ENCODE measurements at places on chromosomes 5 and 9.

- no peak for DNase-seq
Measured at GRCh38 chr9:116479056-116479544, 208.0 kb upstream of the TRIM32 start.

DNA sequence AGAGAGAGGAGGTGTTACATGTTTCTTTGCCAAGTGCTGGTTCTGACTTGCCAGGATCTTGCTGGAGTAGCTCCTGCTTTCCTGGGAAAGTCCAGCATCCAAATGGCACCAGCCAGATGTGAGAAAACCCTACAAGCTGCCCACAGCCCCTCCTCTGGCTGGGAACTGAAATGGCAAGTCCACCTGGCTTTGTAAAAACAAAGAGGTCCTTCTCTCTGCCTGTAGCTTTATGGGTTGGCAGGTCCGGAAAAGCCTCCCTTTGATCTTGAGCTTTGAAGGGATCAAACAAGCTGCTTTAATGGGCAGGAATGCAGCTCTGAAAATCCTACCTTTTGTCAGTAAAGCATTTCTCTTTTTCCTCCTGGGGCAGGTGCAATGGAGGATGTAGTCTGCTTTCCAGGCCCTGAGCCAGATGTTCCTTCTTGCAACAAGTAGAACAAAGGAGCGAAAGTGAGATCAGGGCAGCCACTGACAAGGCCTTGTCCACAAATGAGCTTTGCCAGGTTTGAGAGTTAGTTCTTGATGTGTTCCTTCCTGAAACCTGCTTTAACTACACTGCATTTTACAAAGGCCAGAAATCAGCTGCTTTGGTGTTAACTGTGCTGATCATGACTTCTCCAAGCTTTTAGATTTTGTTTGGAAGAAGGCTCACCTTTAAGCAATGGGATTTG is 456.7 kb downstream of the ZNF608 start:
- no peak for DNase-seq

DNA sequence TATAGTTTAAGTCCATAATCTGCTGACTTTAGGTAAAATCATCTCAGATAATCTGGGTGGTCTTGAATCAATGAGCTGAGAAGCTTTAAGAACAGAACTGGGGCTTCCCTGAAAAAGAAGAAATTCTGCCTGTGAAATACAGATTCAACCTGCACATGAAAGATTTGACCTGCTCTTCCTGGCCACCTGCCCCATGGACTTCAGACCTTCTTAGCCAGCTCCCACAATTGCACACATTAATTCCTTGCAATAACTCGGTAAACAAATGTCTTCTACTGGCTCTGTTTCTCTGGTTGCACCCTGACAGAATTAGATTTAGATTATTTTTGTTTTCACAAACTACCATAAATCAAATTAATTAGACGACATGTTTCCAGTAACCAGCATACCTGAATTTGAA is 2117.9 kb upstream of the C9orf72 start:
- DNase-seq, result no peak

- DNase-seq, result no peak
Measured at GRCh38 chr9:125982798-125983406, 235.7 kb downstream of the PBX3 start.

DNA sequence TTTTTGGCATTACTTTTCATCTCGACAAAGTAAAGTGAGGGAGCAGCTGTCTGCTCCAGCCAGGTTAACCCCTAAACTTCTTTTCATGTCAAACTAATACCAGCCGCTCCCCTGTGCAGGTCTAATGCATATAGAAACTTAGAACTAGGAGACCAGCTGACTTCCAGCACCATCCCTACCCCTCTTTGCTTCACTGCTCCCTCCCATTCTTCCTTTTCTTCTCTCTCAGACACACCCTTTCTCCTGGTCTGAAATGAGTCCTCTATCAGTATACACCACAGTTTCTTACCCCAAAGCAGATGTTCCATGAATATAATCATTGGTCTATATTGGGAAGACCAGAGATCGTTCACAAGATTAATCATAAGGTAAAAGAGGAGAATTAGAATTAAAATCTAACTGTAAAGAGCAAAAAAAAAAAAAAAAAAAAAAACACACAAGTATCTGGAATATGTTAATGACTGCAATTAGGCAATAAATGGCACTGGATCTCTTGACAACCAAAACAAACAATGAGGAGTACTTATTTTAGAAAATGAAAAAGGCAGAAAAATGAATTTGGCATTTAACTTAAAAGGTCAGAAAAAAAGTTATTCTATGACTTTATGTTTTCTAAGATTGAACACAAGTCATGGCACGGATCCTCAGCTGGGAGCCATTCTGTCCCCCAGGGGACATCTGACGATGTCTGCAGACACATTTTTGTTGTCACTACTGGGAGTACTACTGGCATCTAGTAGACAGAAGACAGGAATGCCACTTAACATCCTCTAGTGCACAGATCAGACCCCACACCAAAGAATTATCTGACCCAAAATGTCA is 209.8 kb downstream of the PJA2 start:
- no peak for DNase-seq

DNA sequence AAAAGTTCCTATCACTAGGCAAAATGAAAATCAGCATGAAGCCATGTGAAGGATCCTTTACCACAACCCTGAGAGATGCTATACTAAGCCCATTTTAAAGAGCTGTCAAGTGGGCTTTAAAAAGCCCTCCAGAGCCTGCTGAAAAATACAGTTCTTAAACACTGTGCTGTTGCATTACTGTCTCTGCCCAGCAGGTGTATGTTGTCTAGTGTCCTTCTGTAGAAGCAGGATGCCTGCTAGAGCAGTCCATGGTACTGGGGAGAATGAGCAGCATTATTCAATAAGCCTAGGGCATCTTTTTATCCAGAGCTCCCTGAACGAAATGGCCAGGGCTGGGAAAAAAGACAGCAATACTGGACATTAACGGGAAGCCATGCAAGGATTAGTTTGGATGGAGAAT is 126.2 kb upstream of the PLCXD3 start:
- no peak for DNase-seq

- no peak for DNase-seq
Measured at GRCh38 chr5:75016896-75017295, 35.5 kb downstream of the GCNT4 start.

GRCh38 chr9:123957168-123957721 is 27.3 kb upstream of the DENND1A start:
- DNase-seq, result no peak

GRCh38 chr5:147413266-147413665 is 96.6 kb downstream of the DPYSL3 start:
- DNase-seq, result no peak

DNA sequence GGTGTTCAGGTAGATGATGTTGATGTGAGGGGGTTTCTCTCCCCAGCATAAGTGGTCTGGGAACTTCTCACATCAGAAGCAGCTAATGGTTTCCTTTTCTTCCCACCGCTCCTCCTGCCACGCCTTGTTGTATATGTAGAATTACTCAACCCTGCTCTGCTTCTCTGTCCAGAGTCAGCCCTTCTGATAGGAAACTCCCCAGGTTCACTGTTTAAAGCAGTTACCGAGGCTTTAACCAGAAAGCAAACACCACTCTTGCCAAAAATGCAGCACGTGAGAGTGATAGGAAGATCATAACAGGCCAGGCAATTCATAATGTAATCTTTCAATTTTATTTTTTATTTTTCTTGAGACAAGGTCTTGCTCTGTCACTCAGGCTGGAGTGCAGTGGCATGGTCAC is 10.5 kb upstream of the TMEM252 start:
- no peak for DNase-seq
